8988T (cell line): ENCODE measurements at places on chromosomes 5 and 9.

GRCh38 chr5:87099968-87100367 lies 167.7 kb upstream of the RASA1 start:
- DNase-seq = no peak

GRCh38 chr5:150350524-150351344 lies 6.8 kb upstream of the TCOF1 start:
- peak; percentile 81 for DNase-seq

DNA sequence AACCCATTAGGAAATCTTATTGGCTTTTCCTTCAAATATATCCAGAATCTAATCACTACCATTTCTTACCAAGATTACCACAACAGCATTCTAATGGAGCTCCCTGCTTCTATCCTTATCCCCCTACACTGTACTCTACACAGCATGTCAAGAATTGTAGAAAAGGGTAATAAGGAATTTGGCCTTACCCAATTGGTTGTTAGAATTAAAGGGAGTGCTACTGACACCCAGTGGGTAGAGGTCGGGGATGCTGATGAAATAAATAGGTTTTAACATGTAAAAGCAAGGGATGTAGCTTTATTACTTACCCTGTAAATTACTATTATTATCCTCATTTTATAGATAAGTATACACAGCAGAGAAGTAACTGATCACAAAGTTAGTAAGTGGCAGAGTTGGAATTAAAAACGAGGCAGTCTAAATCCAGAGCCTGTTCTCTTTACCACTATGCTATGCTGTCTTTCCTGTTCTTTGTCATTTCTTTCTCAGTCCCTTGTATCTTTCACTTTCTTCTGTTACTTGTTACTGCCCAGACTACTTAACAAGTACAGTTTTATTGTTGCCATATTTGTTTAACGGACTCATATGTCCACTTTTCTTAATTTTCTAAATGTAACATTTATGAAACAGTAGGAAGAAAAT lies 10.5 kb downstream of the SLC38A9 start:
- DNase-seq = no peak

DNA sequence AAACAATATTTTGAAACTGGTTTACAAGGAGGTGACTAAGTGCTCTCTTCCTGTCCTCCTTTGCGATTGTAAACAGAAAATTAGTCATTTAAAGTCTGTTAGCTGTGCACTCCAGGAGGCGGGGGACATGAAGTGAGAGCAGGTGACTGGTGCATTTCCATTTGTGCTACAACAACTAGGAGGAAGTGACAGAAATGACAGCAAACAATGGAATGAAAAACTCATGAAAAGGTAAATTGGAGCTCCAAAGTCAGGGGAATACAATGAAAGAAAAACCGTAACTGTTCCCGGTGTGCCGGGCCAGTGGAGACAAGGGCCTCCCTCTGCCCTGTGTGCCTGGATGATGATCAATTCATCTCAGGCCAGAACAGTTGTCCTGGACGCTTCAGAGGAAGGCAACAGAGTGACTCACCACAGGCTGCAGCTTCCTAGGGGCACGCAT lies 439.9 kb downstream of the GADD45G start:
- peak; percentile 24 for DNase-seq

DNA sequence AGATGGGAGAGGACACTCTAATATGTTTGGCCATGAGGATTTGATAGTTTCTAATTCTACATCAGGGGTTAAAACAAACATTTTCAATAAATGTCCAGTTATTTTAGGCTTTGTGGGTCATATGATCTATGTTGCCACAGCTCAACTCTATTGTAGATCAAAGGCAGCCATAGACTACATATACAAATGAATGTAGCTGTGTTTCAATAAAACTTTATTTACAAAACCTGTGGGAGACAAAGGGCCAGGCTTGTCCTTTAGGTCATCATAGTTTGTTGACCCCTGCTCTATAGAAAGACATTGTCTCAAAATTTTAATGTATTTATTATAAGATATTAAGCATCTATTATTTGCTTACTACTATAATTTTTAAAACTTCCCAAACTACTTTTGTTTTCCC lies 325.4 kb upstream of the MEF2C start:
- DNase-seq = no peak

GRCh38 chr5:61595426-61595825 lies 263.4 kb downstream of the ZSWIM6 start:
- no peak for DNase-seq

DNA sequence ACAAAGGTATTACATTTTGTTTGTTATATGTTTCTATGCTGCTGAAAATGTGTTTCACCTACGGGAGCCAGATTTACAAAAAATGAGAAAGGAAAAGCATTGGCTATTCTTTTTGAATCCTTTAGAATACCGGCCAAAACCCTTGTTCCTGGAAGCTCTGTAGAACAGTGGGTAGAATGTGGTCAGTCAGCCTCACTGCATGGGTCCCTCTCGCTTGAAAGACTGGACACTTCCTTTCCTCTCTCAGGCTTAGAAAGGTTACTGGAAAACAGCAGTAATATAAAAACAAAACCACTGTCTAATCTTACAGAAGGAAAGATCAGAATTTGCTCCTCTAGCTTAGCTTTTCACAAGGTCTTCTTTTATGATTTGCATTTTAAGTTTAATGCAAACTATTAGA lies 45.1 kb downstream of the OSTF1 start:
- DNase-seq = no peak

- no peak for DNase-seq
Observed at GRCh38 chr5:140236891-140237598, 62.1 kb downstream of the CYSTM1 start.

- no peak for DNase-seq
Observed at GRCh38 chr9:37963936-37964739, 60.2 kb upstream of the SLC25A51 start.

DNA sequence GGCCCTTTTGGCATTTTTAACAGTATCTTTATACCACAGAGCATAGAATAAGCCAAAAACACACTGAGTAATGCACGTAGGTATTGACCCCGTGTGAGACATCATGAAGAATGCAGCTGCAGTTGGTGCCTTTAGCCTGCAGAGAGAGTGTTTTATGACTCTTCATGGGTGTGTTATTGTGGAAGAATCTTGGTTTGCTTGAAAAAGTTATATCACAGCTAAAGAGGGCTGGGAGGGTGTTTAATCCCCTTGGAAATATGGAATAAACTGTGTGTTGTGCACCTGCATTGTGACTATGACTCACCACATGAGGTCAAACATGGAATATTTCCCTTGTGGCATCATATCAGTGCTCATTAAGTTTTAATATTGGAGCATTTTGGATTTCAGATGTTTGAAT lies 458.7 kb downstream of the CDH9 start:
- no peak for DNase-seq

DNA sequence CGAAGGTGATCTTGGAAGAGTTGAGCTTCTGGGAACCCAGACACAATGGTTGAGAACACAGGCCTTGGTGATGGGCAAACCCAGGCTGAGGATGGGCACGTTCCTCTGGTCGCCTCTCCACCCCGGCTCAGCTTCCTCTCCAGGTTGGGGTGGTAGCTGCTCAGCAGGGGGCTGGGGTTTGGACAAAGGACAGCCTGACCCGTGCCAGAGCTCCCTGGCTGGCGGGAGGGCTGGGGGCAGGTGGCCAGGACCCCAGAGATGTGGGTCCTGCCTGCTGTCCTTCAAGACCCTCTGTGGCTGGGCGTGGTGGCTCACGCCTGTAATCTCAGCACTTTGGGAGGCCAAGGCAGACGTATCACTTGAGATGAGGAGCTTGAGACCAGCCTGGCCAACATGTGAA lies 25.2 kb downstream of the NCS1 start:
- no peak for DNase-seq

- no peak for DNase-seq
Observed at GRCh38 chr5:66974256-66974655, 222.3 kb downstream of the CD180 start.

- DNase-seq = no peak
Observed at GRCh38 chr9:127897193-127897692, 2.2 kb downstream of the ST6GALNAC6 start.

- no peak for DNase-seq
Observed at GRCh38 chr9:3441197-3441816, 84.5 kb downstream of the RFX3 start.

DNA sequence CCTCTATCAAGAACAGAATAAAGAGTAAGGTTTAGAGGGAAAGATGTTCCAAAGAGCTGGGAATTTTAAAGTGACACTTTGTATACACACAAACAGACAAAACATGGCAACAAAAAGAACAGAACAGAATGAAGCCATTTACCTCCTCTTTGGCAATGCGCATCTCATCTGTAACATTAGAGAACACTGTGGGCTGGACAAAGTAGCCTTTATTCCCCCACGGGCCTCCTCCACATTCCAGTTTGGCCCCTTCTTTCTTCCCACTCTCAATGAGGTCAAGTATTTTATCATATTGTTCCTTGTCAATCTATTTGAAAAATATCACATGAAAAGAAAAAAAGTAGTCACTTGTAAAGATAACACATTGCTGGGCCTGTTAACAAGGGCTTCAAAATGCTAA lies 41.0 kb downstream of the ALDH1A1 start:
- DNase-seq = no peak

DNA sequence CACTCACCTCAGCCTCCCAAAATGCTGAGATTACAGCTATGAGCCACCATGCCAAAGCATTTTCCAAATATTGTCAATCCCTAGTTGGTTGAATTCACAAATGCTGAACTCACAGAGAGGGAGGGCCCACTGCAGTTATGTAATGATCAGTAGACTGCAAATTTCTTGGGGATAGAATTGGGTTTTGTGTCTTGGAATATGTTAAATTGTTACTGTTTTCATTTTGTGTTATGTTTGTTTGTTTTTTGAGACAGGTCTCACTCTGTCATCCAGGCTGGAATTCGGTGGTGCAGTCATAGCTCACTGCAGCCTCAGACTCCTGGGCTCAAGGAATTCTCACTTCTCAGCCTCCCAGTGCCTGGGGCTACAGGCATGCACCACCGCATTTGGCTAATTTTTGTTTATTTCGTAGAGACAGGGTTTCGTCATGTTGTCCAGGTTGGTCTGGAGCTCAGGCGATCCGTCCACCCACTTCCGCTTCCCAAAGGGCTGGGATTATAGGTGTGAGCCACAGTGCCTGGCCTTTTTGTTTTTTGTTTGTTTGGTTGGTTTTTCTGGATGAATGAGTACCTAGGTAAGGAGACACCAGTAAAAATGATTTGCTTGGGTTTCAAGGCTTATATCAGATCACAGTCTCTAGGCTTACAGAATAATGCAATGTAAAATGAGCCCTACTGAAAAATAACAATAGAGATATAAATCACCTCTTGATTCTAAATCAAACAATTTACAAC lies 31.5 kb upstream of the LMNB1 start:
- DNase-seq = no peak

DNA sequence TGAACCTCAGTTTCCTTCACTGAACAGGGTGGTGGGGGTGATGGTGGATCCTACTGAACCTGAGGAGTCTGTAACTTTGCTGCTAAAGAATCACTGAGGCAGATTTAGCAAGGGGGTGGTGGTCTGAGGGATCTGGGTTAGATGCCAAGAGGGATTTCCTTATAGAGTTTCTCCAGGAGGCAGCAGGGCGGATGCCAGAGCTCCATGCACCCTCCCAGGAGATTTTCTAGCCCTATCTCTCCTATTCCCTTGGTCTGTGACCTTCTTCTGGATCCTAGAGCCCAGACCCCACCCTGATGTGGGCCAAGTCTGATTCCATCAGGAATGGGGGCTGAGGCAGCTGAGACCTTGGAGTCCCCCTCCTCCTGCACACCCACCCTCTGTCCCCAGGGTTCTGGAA lies 6.0 kb downstream of the PTGS1 start:
- DNase-seq = no peak

- DNase-seq = no peak
Observed at GRCh38 chr5:16082053-16082452, 97.5 kb downstream of the MARCHF11 start.

- peak; percentile 91 for DNase-seq
Observed at GRCh38 chr9:125189361-125190289, at the start of gene PPP6C. Gene PPP6C, minus strand, starts transcription at chr9:125189803. Its CDS starts 85 bp downstream, at chr9:125189718.

DNA sequence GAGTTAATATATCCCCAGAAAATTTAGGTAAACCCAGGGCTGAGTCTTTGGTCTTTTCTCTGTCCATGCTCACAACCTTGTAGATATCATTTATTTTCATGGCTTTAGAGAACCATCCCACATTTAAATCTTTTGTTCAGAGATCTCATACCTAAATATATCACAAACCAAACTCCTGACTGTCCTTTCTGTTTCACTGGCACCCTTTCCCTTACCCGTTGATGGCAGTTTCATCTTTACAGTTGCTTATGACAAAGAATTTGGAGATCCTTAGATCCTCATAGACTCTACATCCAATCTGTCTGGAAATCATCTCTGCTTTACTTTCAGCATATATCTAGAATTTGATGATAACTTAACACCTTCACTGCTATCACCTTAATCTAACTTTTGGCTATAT lies 19.2 kb downstream of the RNF180 start:
- DNase-seq = no peak

DNA sequence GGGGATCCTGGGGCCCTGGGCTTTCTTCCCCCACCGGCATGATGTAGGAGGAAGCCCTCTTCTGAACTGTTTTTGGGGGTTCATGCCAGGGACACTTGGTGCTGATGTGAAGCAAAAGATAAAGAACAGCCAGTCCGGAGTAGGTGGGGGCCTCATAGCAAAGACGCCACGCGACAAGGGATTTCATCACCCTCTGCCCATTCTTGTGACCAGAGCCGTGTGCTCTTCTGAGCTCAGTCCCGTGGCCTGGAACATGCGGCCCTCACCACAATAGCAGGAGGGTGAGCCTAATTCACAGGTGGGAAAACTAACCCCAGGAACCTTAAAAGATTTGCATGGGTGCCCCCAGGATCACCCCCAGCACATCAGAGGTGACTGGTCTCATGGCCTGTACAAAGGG lies 225.9 kb downstream of the HSPA4 start:
- no peak for DNase-seq

DNA sequence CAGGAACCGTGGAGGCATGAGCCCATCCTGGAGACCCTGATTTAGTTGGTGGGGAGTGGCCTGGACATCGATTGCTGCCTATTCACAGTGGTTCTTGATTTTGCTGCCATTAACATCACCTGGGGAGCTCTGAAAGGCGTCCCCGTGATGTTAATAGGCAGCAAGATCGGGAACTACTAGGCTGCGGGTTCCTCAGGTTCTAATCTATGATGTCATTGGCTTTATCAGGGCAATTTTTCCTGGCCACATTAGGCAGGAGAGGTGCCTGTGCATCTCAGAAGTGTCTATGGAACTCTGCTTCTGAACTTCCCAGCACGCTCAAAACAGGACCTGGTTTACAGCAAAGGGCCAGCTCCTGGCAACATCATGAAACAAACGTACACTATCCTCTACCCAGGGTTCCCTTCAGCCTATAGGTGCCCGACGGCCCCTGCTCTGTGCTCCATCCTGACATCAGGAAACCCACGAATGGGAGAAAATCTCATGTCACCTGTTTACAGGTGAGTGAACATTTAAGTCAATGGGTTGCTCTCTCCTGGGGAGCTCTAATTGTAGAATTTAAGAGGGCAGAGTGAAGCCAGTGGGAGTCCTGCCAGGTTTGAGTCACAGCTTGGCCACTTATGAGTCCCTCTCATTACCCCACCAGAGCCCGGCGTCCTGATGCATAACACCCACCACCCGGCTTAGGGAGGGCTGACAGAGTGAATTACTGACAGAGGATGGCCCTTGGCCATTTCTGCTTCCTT lies 49.4 kb downstream of the ROPN1L start:
- DNase-seq = no peak
